ENCODE measurements at places on chromosomes 16 and 17. TPM values are rescaled to one million over a fixed set of nuclear protein-coding genes. Genes with fewer than 3 reads are reported as not detected.

DNA sequence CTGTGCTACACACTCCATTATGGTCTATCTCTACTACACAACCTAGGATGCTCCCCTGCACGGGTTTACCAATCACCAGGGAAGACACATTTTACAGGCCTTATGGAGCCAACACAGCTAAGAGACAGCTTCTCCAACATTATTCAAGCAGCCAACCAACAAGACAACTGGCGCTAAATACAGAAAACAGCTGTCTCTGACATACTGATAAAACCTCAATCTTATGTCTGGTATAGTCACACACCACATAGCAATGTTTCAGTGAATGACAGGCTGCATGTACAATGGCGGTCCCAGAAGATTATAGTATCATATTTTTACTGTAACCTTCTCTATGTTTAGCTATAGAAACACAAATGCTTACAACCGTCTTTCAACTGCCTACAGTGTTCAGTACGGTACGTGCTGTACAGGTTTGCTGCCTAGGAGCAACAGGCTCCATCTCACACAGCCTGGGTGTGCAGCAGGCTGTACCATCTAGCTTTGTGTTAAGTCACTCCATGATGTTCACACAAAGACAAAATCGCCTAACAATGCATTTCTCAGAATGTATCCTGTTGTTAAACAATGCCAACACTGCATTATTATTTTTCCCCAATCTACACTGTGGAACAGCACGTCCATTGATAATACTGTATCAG is 10.9 kb downstream of the USP22 start:
- no peak for DNase-seq

DHX58 gene
- total RNA-seq: 2.0 TPM

- peak; percentile 75 for DNase-seq
Observed at GRCh38 chr17:43517615-43518386, 28.3 kb downstream of the ETV4 start.

GRCh38 chr17:8745586-8746500 is 1.2 kb upstream of the CCDC42 start:
- DNase-seq: peak; percentile 23

DNA sequence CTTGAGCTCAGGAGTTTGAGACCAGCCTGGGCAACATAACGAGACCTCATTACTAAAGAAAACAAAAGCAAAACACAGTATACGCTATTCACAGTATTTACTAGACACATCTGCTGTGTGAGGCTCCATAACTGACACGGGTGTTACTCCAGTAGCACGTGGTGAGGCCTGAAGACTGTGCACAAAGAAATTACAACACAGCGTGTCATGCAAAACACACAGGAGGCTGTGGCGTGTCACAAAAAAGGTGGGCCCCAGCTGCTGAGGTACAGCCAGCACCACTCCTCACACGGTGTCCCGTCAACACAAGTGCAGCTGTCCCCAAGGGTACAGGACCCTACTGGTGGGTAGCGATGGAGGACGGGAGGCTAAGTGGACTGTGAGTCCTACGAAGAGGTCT is 2.7 kb downstream of the CYBC1 start:
- DNase-seq: no peak
